Stimulated activated memory B cell treated with anti-CD40 and anti-IgM and Interleukin-4, amounts not matched to agents 10 μg/mL and 1 μg/mL and 100 μg/mL, for 72 hours (primary cell): ENCODE measurements at places on chromosomes 11 and 22.

- no peak for ATAC-seq
These were observed 22.9 kb upstream of the TLCD5 start for GRCh38 chr11:120302001-120302805.

DNA sequence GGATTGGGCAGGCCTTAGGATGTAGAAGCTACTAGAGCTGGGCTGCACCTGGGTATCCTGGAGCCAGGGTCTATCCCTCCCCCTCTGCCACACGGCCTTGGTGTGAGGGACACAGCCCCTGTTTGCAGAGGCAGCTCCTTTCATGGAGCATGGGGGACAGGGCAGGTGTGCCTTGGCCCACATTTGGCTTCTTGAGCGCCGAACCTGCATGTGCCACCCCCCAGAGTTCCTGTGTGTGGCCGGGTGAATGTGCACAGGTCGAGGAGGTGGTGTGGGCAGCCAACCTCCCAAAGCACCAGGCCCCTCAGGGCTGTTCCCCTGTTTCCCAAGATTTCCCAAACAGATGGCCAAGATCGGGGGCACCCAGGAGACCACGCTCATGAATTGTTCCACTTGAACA lies 7.9 kb upstream of the KCNQ1OT1 start:
- ATAC-seq, result no peak

DNA sequence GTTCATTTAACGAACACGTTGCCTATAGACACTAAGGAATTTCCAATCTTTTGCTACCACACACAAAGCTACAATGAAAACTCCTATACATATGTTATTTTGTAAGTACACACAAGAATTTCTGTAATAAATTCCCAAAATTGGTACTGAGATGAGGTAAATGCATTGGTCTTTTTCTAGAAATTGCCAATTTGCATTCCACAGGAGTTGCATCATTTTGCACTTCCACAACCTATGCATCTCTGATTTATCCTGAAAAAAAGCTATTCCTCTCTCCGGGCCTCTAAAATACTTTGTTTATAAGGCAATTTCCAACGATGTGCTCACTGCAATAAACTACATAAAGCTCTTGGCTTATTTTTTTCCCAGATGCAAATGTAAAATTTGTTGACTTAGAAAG lies 24.9 kb downstream of the IMMP1L start:
- no peak for ATAC-seq

- ATAC-seq, result no peak
These were observed 133.0 kb downstream of the ATG16L2 start for GRCh38 chr11:72947229-72947628.

DNA sequence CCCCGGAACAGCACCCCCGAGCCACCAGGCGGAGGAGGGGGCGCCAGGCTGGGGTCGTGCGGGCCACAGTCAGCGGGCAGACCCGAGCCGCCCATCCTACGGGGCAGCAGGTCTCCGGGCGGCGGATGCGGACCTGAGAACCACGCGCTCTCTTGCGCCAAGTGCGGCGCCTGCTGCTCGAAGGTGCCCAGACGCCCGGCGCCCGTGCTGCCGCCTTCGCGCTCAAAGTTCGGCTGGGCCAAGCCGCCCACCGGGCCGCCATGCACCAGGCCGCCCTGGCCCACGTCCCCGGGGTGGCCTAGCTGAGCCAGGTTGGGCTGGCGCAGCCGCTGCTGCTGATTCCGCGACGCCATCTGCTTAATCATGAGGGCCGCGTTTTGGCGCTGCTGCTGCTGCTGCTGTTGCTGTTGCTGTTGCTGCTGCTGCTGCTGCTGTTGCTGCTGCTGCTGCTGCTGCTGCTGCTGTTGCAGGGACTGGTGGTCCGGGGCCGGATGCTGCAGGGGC lies 3.0 kb downstream of the MN1 start:
- peak; percentile 3 for ATAC-seq

- ATAC-seq, result no peak
These were observed 1061.6 kb downstream of the JRKL start for GRCh38 chr11:97451441-97451840.

DNA sequence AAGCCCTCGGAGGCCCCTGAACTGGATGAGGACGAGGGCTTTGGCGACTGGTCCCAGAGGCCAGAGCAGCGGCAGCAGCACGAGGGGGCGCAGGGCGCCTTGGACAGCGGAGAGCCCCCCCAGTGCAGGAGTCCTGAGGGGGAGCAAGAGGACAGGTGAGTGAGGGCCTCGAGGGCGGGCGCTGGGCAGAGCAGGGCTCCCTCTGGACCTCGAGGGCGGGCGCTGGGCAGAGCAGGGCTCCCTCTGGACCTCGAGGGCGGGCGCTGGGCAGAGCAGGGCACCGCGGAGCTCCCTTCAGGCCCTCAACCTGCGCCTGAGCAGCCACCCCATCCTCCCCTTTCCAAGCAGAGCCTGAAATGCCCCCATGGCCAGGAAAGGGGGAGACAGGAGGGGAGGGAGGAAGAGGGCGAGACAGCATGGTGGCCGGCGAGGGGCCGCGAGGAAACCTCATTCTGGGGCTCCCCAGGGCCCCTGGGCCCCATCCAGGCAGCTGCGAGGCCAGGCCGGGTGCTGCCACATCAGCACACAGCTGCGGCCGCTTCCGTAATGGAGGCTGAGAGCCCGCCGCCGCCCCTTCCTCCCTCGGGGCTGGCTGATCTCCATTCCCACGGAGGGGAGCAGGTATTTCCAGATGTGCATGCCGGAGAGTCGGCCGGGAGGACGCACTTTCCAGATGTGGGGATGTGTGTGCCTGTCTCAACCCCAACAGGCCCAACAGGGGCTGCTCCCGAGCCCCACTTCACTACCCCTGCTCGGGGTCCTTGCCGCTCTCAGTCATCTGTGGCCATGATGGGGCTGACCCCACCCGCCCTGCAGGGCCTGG lies 10.0 kb downstream of the PRR33 start:
- ATAC-seq, result peak; percentile 63

GRCh38 chr11:111665777-111666176 lies 63.5 kb downstream of the SIK2 start:
- ATAC-seq, result no peak

DNA sequence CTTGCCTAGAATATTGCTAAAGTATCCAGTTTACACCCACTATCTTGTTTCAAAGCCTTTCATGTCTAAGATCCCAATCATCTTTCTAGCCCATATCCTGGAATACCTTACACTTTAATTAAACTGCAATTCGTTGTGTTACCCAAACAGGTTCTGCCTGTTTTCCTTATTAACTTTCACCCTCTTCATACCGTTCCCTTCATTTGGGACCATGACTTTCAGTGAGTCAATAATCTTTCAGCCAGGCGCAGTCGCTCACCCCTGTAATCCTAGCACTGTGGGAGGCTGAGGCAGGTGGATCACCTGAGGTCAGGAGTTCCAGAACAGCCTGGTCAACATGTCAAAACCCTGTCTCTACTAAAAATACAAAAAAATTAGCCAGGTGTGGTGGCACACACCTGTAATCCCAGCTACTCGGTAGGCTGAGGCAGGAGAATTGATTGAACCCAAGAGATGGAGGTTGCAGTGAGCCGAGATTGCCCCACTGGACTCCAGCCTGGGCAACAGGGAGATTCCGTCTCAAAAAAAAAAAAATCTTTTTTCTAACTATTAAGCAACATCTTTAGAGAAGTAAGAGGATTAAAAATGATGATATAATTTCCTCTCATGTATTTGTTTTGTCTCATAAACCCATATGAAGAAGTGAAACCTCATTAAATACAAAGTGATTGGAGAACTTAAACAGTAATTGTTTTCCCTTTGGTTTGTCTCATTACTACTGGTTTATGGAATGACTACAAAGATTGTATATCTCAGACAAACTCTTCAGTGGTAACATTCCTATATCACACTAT lies 20.7 kb downstream of the DMC1 start:
- ATAC-seq, result no peak

- ATAC-seq, result no peak
These were observed 71.6 kb downstream of the PRMT3 start for GRCh38 chr11:20458905-20459632.
